ENCODE measurements at places on chromosomes 16 and 17.

DNA sequence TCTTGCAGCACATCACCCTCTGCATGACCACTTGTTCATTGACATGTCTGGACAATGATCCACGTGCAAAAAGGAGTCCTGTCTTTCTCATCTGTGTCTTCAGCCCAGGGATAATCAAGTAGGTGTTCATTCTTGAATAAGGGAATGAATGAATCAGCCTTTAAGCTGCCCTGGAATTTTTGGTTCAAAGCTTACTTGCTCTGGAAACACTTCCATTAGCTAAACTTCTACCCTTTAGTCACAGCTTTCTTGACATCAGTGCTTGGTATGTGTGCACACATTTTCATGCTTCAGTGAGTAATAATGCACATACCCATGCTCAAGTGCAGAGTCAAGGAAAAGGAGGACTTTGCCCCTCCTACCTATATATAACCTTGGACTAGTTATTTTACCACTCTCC, 103.0 kb upstream of the CDH13 start:
- no peak for DNase-seq

DNA sequence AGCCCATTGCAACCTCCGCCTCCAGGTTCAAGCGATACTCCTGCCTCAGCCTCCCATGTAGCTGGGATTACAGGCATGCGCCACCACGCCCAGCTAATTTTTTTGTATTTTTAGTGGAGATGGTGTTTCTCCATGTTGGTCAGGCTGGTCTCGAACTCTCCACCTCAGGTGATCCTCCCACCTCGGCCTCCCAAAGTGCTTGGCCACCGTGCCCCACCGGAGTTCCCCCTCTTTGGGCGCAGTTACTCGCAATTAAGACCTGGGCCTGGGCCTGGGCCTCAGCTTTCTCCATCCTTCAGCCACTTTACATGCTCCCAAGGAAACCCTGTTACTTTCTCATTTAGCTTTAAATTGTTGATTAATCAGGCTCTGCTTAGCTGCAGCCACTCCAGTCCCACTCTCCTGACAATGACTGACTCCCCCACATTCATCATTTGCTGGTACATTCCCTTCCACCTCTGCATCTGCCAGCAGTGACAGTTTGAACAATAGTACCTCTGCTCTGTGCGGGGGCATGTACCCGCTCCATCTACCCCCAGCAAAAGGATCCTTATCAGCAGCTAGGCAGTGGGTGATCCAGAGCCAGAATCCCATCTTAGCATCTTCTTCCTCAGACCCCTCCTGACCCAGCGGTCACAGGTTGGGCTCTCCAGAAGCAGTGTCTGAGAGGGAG, 47.2 kb upstream of the SLC47A1 start:
- DNase-seq: no peak

DNA sequence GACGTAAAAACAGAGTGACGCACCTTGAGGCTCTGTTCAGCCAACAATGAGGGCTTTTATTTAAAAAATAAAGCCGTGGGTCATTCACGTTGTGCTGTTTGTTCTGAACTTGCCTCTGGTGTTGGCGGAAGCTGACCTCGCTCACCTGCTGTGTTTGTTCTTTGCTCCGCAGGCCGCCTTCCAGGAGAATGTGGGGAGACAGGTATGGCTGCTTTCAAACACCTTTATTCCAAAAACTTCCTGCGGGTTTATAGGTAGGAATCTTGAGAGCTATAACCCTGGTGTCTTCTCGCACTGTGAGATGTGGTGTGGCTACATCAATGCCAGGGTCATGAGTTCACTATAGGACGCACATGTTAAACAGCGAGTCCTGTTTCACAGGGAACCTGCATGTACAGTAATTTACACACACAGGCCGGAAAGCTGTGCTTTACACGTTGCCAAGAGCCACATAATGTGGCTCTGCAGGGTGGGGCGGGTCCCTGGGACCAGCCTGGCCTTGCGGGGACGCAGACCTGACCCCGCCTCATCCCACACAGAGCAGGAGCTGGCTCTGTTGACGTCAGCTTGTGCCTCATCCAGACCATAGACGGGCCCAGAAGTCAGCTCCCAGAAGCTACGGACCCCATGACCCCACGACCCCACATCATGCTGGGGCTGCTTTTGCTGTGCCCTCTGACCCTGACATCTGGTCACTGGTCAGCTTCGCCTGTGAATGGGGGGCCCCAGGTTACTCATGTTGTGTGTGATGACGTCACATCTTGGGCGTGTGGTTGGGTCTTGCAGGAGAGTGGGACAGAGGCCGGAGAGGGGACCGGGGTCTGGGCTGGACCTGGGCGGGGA, 49.9 kb upstream of the ZNF750 start:
- DNase-seq: no peak

- no peak for DNase-seq
These were observed 9.6 kb upstream of the MPP2 start for GRCh38 chr17:43917016-43917347.

DNA sequence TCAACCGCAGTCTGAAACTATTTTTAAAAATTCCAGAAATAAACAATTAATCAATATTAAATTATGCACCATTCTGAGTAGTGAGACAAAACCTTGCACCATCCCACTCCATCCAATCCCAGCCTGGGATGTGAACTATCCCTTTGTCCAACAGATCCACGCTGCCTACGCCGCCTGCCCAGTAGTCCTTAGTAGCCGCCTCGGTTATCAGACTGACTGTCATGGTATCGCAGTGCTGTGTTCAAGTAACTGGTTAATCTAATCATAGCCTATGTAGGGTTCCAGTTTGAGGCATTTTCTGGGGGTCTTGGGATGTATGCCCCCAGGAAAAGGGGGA, 437.7 kb downstream of the HS3ST3B1 start:
- DNase-seq: no peak

Measured in stimulated activated CD4-positive, alpha-beta T cell treated with anti-CD3 and anti-CD28 coated beads, Interleukin-15, amount 100 ng/mL, for 1 hour (primary cell).